ENCODE measurements at places on chromosomes 7 and 10. TPM values are rescaled to one million over a fixed set of nuclear protein-coding genes. Genes with fewer than 3 reads are reported as not detected.
A peak's percentile ranks its signal among the peaks of the same experiment; 100 is the strongest.

- no peak for DNase-seq
These were observed 25.2 kb downstream of the ZNF117 start for GRCh38 chr7:64965594-64965993.

FBXO24 gene
- total RNA-seq, result 0.94 TPM

- DNase-seq, result no peak
These were observed 1152.3 kb upstream of the C7orf33 start for GRCh38 chr7:147438216-147438615.

TRPV5 gene
- not detected for total RNA-seq

DNA sequence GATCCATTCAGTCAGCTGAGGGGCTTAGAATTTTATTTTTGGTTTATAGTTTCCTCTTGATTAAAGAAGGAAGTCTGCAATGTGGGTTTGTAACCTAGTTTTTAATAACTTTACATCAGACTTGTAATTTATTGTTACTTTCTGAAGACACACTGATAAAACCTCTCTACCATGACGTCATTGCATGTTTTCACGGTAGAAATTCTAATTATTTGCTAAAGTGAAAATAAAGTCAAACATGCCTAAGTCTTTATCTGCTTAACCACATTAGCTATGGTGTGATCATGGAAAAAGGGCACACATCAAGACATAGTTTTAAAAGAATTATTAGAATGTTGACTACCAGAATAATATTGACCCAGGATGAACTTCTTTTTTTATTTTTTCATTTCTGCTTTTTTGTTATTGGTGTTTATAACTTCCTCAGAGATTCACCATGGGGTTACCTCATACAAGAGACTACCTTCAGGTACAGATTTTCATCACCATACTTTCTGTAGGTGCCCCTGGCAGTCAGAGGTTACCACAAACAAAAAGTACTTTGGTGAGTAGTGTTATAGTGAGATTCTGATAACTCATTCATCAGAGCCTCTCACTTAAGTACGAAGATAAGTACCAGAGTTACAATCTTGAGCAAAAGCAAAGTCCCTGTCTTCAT is 7.0 kb upstream of the PANK1 start:
- DNase-seq, result no peak

DNA sequence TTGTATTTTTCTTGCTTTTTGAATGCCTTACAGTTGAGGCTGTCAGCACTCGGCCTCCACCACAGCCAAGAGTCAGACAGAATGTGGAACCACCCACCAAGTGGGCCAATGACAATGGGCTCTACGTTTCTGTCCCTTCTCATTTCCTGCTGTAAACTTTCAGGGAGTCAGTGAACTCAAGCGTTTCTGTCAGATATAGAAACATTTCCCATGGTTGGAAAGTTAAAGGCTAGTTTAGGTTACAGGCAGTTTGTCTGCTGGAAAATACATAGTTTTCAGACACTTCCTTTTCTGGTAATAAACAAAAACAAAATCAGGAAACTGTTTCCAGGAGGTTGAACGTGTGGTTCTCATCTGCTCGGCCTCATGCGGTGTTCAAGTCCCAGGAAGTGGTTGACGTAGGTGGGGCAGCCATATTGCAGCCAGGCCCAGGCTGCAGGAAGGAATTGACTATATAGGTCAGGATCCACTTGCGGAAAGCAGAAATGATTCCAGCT is 245.1 kb downstream of the CAMK1D start:
- DNase-seq, result no peak

DNA sequence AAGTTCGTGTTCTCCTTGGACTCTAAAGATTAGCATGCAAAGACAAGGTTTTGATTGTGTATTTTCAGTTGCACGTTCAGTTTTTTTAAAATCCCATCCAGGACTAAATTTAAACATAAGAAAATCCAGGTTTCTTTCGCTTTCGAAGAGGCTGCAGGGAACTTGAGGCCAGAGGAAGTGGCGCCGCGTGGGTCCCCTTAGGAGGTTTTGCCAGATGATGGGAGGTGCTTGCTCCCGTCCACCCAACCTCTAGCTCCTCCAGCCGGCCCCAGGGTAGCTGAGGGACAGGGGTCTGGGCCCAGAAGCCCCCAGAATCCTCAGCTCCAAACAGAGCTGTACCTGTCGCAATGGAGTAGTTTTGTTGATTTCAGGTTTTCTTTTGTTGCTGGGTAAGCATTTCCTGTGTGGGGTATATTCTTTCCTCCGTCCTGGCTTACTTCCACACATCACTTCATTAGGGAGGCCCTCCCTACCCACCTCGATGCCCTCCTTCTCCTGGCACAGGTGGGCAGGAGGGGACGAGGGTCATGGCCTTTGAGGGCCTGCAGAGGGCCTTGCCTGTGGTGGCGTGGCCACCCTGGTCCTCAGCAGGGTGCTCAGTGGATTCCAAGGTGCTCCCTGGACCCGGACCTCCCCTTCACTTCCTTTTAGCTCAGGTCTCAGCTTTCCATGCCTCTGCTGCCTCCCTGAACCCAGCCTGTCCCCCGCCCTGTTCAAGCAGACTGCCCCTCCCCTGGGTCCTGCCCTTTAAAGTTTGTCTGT is 32.6 kb downstream of the LHPP start:
- no peak for DNase-seq

ZCCHC24 gene
- total RNA-seq, result 4.0 TPM

DNA sequence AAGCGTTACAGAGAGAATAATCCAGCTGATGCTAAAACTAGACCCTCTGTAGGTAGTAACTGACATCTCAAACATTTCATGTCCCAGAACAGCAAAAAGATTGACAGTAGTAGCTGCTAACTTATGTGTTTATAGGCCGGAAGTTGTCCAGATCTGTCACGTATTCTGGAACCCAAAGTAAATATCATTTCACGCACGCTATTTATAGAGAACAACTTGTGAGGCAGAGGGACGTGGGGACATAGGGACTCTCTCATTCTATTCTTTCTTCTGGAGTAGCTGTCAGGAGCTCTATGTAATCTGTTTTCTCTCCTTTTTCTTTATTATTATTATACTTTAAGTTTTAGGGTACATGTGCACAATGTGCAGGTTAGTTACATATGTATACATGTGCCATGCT is 22.3 kb downstream of the AGK start:
- DNase-seq, result no peak

DNA sequence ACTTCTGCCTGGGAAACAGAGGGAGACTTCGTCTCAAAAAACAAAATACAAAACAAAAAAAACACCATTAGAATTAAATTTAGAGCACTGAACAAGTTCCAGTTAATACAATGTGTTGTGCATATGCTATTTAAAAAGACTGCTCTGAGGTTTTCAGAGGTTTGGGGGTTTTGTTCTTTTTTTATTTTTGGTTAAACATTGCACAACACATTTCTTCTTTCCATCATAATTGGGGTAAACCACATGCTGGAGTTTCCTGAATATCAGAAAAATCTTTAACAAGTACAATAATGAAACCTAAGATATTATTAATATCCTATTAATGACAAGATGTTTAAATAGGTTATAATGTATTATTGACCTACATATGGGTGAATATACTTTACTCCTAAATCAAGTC is 26.3 kb downstream of the IGF2BP3 start:
- DNase-seq, result no peak

- DNase-seq, result no peak
These were observed 15.4 kb upstream of the MEST start for GRCh38 chr7:130476297-130477150.

GRCh38 chr7:123755338-123755737 is 6.5 kb upstream of the WASL start:
- DNase-seq, result no peak

SYCE1 gene
- total RNA-seq, result 0.82 TPM

DNA sequence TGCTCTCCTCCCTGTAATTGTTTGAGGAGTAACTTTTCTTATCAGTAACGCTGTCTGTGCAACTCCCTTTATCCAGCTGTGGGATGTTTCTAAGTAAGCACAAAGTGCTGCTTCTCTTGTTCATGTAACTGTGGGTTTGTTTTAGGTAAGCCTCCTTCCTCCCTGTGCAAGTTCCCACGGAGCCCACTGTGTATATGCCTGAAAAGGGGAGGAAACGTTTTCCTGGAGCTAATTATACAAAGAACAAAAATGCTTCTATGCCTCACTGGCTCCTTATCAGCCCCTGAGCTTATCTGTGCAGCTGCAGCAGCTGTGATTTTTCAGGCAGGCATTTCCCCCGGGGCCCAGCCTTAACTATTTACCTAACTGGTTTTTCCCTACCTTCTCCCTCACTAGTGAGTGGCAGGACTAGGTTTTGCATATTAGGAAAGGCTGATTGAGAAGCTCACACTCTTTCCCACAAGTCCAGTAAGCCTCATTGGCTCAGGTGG is 593.4 kb upstream of the GHITM start:
- DNase-seq, result no peak

- no peak for DNase-seq
These were observed 789.9 kb upstream of the IGFBP3 start for GRCh38 chr7:46710927-46711326.

- no peak for DNase-seq
These were observed 470.0 kb downstream of the SUGCT start for GRCh38 chr7:40604601-40605438.

GRCh38 chr7:33750177-33750576 is 155.2 kb upstream of the BMPER start:
- no peak for DNase-seq

BHLHA15 gene
- total RNA-seq, result not detected

DNA sequence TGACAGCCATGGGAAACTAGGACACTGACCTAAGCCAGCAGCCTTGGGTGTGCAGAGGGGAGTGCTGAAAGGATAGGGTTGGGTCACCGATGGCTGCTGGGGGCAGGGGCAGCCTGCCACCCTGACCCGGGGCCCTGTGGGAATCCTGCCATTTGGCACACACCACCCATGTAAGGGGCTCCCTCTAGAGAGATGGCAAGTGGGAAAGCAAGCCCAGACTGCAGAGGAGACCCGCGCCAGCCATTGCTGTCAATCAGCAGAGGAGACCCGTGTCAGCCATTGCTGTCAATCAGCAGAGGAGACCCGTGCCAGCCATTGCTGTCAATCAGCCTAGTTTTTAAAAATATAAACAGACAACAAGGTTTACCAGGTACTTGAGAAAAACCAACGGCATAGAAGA is 27.4 kb upstream of the PRKAG2 start:
- DNase-seq, result no peak

DNA sequence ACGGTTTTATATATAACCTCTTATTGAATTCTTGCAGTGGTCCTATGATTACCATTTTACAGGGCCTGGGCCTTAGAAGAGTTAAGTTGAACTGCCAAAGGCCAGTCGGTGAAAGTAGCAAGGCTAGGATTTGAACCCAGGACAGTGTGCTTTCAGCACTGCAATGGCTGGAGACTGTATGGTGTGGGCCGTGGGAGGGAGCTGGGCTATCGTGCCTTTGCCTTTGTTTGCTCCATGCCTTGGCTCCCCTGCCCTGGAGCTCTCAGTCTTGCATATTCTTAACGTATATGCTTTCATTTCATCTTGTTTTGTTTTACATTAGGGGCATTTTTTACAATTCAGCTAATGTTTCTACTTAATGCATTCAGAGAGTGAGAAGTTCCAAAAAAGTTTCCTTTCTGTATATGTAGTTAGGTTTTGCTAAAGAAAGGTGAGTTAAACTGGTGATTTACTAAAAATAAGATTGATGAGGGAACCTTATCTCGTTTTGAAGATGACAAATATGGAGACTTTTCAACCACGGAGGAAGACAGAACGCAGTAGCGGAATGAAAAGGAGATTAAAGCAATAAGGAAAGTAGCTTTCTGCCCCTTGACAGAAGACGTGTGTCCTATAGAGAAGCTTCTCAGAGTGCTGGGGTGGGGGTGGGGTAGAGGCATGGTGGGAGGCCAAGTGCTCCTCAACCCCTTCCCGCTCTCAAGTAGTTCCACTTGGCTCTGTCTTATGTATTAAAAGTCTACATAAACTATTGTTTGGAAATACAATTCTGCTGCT is 82.5 kb downstream of the RTKN2 start:
- peak; percentile 17 for DNase-seq

DNA sequence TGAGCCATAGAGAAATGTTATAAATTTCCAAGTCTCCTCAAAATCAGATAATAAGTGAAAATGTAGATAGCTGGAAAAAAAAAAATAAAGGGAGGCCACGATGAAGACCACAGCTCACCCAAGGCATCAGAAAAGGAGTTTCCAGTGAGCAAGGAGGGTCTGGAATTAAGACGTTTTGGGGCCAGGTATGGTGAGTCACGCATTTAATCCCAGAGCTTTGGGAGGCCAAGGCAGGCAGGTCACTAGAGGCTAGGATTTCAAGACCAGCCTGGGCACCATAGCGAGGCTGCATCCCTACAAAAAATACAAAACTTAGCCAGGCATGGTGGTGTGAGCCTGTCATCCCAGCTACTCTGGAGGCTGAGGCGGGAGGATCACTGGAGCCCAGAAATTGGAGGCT is 65.5 kb downstream of the ASB13 start:
- no peak for DNase-seq

LRRC18 gene
- not detected for total RNA-seq

TBXAS1 gene
- 110 TPM for total RNA-seq

DNA sequence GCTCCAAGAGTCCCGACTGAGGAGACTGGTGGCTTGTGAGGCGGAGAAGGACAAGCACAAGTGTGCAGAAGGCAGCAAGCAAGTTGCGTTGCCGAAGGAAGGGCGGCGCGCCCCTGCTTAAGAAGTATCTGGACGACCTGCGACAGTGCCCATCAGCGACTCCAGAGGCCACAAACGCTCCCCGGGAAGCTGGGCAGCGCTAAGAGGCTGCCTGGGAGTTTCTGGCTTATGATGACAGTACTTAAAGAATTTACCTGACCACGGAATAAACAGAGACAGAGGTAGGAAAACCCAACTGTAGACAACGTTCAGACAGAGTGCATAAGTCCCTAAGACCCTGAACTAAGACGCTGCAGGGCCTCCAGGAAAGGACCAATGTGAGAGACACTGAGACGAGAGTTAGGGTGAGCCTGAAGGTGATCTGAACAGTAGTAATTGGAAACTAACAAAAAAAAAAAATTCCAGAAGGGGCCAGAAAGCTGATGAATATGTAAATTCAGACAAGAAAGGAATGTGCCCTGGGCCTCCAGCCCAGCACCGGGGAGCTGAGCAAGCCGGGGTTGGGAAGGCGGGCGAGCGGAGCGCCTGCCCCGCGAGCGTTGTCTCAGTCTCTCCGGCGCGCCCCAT is 1.0 kb downstream of the OSBPL3 start:
- DNase-seq, result peak; percentile 24

CPA1 gene
- not detected for total RNA-seq

- DNase-seq, result no peak
These were observed 49.1 kb upstream of the EEPD1 start for GRCh38 chr7:36103837-36104561.

SFMBT2 gene
- total RNA-seq, result 50.4 TPM

DNA sequence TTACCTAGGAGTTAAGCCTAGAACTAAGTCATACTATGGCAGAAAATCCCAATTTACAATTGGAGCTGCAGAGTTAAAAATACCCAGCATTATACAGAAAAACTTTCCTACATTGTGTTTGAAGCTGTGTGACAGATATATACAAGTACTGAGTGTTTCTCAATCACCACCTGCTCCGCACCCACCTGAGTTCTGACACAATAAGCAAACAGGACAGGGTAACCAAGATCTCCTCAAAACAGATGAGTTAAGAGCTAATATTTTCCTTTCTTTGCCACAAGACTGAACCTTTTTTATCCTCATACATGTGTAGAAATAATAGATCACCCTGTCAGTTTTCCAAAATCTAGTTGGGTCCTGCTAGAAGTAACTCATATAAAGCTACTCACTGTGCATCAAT is 186.3 kb downstream of the DOCK4 start:
- no peak for DNase-seq

VSTM4 gene
- total RNA-seq, result 0.45 TPM

Data from natural killer cell (primary cell).